Neural crest cell (in vitro differentiated cells): ENCODE measurements at places on chromosomes 16 and 17. TPM values are rescaled to one million over a fixed set of nuclear protein-coding genes. Genes with fewer than 3 reads are reported as not detected.

The SKAP1 gene
- 0.49 TPM in 1 of 2 replicates, not detected in the other for total RNA-seq

GRCh38 chr17:30113213-30113612 lies 3.4 kb upstream of the NSRP1 start:
- DNase-seq: no peak

- DNase-seq: no peak
Observed at GRCh38 chr17:65973237-65973636, 218.7 kb downstream of the CEP112 start.

DNA sequence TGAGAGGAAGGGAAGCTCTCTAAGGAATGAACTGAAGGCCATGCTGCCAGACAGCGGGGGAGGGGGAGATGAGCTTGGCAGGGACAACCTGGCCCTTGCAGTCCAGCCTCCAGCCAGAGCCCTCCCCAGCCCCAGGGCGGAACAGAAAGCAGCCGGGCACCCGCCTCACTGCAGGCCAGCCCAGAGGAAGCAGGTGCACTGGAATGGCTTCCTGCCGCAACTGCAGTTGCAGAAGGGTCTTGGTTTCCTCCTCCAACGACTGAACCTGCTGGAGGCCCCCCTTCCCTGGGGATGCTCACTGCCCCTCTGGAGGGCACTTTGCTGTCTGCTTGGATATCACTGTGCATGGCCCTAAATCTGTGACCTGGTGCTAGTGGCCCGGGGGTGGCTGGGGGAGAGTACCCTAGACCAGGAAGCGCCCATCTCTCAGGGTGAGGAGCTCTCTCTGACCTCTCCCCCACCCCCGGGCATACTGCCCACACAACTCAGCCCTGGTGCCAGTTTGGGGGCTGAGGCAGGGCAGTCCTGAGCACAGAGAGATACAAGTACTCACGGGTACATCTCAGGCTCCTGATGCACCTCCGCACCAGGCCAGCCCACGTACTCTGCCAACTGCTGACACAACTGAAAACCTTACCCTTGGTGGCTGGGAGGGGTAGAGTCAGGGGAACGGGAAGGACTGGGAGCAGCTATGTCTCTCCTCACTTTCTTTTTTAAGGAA lies 41.1 kb downstream of the MYO18A start:
- no peak for DNase-seq

GRCh38 chr17:1764284-1764683 lies 2.4 kb downstream of the SERPINF1 start:
- no peak for DNase-seq

DNA sequence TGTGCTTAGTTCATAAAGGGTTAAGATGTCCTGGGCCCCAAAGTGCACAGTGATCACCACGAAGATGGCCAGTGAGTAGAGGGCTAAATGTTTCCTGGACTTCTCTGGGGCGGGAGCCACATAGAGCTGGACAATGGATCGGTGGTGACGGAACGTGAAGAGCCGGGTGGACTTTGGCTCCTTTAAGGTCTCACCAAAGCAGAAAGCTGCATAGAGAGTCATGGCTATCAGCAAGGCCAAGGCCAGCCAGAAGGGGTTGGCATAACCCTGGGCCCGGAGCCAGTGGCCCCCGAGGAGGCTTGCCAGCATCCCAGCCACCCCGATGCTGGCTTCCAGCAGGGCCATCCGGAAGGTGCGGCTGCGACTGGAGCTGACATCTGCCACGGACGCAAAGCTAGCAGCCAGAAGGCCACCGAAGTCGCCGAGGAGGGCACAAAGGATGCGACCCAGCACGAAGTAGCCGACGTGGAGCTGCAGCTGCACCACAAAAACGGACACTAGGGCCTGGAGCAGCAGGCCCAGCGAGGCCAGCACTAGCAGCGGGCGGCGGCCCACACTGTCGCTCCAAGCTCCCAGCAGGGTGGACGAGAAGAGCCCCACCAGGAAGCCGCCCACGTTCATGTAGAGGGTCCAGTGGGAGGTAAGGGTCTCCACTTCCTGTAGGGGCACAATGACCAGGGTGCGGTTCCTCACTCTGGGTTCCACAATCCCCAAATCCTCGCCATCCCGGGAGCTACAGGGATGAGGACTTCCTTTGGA lies 1.0 kb downstream of the SLC46A1 start:
- DNase-seq: no peak

- no peak for DNase-seq
Observed at GRCh38 chr17:50661795-50662391, 27.2 kb downstream of the ABCC3 start.

- DNase-seq: no peak
Observed at GRCh38 chr17:65587534-65588180, 26.2 kb upstream of the AXIN2 start.
